ENCODE measurements at places on chromosomes 1 and 21.
A peak's percentile ranks its signal among the peaks of the same experiment; 100 is the strongest.

GRCh38 chr1:234724516-234725176 is 114.7 kb upstream of the IRF2BP2 start:
- no peak for DNase-seq

GRCh38 chr1:169601096-169601881 is 15.0 kb upstream of the F5 start:
- DNase-seq: peak; percentile 58

DNA sequence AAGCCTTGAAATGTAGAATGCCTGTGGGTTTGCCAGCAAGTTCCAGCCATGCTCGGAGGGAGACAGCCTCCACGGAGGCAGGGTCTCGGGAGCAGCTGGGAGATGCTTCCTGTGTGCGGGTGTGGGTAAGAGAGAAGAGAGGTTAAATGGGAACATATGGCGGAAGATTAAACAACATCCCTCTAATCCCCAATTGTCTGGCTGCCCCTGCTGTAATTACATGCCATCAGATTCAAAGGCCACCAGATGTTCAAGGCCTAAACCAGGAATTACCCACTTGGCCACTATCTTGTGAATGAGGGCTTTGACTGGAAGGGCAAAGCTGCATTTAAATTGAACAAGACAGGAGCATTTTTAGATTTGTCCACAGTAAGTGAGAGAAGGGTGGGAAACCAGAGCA is 81.4 kb upstream of the BACE2 start:
- DNase-seq: no peak

DNA sequence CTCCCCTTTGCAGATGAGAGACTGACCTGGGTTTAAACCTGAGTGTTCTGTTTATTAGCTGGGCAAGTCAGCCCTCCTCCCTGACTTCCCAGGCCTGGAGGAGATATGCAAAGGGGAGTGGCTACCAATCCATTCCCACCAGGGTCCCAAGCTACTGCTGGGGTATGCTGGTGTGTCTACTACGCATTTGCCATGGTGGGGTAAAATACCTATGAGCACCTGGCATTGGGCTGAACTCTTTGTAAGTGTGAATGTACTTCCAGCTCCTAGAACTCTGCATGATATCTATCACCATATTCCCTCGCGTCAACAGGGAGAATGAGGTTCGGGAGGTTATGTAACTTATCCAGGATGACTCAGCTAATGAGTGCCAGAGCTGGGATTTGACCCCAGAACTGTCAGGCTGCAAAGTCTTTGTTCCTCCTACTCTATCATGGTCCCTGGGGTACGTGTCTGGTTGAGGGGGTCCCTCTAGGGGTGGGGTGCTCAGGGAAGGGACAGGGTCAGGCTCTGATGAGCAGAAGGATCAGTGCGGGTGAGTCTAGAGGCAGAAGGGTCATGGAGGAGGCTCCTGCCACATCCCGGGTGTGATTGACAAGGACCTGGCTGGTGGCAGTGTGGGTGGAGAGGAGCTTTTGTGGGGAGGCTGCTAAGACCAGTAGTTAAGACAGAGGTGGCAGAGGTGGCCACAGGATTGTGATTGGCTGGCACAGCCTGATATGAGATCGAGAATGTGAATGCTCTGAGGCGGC is 16.7 kb downstream of the AMPD2 start:
- DNase-seq: no peak

- DNase-seq: peak; percentile 50
These were observed 125.9 kb downstream of the MAST2 start for GRCh38 chr1:45929257-45929687.

DNA sequence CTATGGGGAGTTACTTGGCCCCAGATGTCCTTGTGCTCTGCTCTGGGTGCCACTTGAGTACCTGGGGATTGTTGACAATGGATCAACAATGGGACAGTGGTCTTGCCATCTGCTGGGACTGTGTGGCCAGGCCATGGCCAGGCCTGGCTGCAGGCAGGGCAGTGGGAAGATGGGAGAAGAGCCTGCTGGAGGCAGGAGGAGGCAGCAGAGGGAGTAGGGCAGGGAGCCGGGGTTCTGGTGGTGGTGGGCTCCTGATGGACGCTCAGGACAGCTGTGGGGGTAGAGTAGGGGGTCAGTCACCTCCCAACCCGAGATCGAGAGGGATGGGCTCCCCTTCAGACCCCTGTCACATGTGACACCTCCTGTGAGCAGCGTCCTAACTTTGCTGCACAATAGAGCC is 81.0 kb downstream of the ARHGEF10L start:
- no peak for DNase-seq

DNA sequence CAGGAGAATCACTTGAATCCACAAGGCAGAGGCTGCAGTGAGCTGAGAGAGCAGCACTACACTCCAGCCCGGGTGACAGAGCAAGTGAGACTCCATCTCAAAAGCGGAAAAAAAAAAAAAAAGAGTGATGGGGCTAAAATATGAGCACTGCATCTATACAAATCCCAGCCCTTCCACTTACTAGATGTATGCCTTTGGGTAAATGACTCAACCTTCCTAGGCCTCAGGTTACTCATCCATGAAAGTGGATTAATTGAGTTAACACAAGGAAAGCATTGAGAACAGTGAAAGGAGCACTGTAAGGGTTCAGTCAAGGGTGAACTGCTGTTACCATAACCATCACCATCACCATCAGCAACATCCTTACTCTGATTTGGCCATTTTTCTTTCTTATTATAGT is 226.4 kb upstream of the C8B start:
- DNase-seq: no peak

DNA sequence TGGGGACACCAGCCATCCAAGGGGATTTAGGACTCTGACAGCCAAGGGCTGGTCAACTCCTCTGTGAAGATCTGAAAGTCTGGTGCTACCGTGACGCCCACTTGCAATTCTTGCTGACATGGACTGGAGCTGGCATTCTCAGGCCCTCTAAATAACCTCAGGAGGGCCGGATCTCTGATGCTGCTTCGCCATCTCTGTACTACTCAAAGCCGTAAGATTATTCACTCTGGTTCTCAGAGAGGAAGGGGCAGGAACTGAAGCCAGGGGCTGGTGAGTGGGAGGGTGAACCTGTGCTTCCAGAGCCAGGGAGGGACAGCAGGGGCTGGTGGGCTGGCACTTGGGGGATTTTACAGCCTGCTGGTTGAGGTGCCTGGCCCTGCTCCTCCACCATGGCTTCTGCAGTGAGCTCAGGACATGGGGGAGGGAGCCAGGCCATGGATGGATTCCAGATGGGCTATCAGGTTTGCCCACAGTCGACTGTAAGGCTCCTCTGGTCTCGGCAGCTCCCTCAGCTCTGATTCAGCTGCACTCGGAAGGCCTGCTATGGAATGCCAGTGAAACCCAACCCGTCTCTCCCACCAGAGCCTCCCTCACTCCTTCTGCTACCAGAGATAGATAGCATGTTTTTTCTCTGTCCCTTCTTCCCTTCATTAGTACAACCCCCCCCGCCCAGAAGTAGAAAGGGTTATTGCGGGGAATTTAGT is 84.5 kb downstream of the PLXNA2 start:
- no peak for DNase-seq

GRCh38 chr1:11691928-11692711 is 610 bp downstream of the DRAXIN start:
- peak; percentile 52 for DNase-seq

GRCh38 chr1:2376261-2376741 is 15.1 kb downstream of the MORN1 start:
- no peak for DNase-seq

GRCh38 chr1:182682898-182683501 is 1.4 kb downstream of the RGS8 start:
- no peak for DNase-seq

- DNase-seq: no peak
These were observed 139.3 kb downstream of the C1orf94 start for GRCh38 chr1:34315974-34316373.

DNA sequence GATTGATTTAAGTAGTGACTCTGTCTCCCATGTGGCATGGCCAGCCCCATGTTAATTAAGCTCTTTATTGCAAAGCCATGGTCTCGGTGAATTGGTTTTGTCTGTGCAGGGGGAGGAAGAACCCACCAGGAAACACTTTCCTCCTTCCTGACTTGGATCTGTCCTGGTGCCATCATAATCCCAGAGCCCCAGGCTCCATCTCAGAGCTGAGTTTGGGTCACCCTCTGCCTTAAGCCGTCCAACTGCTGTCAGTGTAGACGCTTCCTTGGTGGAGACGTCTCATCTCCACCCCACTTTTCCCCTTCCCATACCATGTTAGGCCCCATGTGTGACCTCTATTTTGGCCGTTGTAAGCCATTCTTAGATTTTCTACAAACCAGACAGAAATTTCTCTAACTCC is 36.0 kb upstream of the COL6A2 start:
- no peak for DNase-seq

DNA sequence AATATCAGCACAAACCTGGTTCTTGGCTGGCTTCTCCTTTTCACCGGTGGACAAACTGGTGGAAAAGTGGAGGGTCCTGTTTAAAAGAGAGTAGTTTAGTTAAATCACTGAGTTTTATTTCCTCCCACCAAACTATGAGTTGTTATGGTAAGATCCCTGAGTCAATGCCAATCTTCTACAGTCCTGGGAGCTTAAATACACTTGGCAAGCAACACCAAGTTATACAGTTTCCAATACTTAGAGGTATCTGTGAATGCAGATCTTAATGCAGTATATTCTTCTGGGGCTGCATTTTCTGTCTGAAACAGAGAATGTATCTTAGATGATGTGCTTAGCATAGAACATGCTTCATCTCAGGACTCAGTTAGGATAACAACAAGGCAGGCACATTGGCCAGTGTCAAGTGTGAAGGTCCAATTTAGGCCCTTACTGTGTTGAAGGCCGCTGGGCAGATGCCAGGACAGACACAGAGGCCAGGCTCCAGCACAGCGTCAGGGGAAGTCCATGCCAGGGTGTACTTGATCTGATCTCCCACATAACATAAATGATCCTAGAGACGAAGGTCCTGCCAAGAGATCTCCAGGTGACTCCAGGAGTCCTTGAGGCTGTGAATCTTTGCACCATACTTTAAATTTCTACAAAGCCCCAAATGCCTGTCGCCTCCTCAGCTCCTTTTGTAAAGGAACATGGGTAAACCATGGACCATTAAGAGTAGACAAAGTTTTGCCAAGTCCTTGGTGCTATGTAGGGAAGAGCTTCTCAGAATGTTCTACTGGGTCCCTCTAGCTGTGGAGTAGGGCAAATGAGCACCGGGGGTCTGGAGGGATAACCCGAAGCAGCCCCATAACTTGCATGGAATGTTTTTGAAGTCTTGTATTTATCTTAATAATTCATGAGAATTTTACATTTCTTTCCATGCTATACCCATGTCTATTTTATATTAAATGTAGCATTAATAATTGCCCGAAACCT is 76.8 kb downstream of the KCNJ15 start:
- DNase-seq: peak; percentile 37
